GM13977 (cell line): ENCODE measurements at places on chromosomes 7 and 10.

- no peak for DNase-seq
These were observed 157.0 kb downstream of the RELN start for GRCh38 chr7:103832438-103832837.

- no peak for DNase-seq
These were observed 25.6 kb downstream of the DIP2C start for GRCh38 chr10:663831-664251.

GRCh38 chr10:112834751-112835181 lies 115.3 kb upstream of the TCF7L2 start:
- no peak for DNase-seq

DNA sequence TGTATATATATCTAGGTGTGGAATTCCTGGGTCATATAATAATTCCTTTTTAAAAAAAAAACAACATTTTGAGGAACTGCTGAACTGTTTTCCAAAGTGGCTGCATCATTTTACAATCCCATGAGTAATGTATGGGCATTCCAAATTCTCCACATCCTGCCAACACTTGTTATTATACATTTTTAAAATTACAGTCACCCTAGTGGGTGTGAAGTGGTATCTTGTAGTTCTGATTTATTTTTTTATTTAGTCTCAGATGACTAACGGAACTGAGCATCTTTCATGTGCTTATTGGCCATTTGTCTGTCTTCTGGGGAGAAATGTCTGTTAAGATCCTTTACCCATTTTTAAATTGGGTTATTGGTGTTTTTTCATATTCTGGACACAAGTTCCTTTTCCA lies 12.0 kb upstream of the KLHL7 start:
- DNase-seq: no peak

- DNase-seq: no peak
These were observed 906.7 kb upstream of the AUTS2 start for GRCh38 chr7:68691261-68692216.
